Neural crest cell (in vitro differentiated cells): ENCODE measurements at places on chromosomes 12 and 14.

DNA sequence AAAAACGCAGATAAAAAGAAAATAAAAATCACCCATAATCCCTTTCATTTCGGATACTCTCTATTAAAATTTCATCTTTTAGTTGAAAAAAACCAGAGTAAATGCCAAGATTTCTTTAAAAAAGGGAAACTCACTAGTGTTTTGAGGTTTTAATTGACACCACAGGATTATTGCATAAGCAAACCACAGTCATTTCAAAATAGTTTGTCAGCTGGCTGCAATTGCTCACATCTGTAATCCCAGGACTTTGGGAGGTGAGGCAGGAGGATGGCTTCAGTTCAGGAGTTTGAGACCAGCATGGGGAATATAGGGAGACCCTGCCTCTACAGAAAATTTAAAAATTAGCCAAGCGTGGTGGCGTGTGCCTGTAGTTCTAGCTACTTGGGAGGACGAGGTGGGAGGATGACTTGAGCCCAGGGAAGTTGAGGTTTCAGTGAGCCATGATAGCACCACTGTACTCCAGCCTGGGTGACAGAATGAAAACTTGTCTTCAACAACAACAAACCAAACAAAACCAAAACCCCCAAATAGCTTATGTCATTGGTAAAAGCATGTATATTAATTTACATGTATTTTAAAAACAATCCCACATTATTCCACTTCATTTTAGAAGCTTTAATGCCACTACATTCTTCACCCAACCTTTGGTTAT, 48.8 kb downstream of the SYNE2 start:
- no peak for DNase-seq

GRCh38 chr12:99235381-99235780, 412.2 kb upstream of the GARIN6 start:
- DNase-seq: no peak

- DNase-seq: no peak
Measured at GRCh38 chr12:58293308-58293982, 352.1 kb downstream of the ATP23 start.

DNA sequence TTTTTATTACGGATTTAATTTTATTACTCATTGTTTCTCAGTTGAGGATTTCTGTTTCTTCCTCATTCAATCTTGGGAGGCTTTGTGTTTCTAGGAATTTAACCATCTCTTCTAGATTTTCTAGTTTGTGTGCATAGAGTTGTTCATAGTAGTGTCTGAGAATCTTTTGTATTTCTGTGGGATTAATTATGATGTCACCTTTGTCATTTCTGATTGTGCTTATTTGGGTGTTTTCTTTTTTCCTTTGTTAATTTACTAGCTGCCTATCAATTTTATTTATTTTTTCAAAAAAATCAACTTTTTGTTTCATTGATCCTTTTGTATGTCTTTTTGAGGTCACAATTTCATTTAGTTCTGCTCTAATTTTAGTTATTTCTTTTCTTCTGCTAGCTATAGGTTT, 75.9 kb downstream of the IFNG-AS1 start:
- no peak for DNase-seq

GRCh38 chr12:8088574-8088973, 6.5 kb downstream of the NECAP1 start:
- no peak for DNase-seq

- peak; percentile 29 for DNase-seq
Measured at GRCh38 chr12:66409195-66409871, 107.0 kb downstream of the HELB start.

GRCh38 chr12:102396276-102396675, 84.1 kb downstream of the IGF1 start:
- no peak for DNase-seq

- no peak for DNase-seq
Measured at GRCh38 chr12:103973909-103974308, 8.2 kb downstream of the TDG start.

GRCh38 chr12:26244503-26244902, 49.1 kb downstream of the SSPN start:
- no peak for DNase-seq

GRCh38 chr12:68007466-68007865, 18.2 kb downstream of the IFNG-AS1 start:
- DNase-seq: no peak

- no peak for DNase-seq
Measured at GRCh38 chr12:15707516-15708199, 81.5 kb downstream of the EPS8 start.

DNA sequence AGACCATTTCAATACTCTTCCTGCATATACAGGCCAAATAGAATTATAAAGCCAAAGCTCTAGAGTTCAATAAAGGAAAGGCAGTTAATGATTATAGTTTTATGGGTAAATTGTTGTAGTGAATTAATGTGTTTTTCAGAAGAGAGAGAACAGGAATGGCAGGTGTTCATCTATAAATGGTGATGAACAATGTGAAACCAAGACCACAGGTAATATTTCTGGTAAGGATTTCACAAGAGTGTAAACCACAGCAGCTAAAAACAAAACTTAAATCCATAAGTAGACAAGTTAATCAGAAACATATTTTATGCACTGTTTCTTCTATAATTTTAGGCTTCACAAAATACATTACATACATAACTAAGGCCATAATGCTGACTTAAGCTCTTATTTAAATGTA, 204.4 kb downstream of the SYT1 start:
- no peak for DNase-seq

DNA sequence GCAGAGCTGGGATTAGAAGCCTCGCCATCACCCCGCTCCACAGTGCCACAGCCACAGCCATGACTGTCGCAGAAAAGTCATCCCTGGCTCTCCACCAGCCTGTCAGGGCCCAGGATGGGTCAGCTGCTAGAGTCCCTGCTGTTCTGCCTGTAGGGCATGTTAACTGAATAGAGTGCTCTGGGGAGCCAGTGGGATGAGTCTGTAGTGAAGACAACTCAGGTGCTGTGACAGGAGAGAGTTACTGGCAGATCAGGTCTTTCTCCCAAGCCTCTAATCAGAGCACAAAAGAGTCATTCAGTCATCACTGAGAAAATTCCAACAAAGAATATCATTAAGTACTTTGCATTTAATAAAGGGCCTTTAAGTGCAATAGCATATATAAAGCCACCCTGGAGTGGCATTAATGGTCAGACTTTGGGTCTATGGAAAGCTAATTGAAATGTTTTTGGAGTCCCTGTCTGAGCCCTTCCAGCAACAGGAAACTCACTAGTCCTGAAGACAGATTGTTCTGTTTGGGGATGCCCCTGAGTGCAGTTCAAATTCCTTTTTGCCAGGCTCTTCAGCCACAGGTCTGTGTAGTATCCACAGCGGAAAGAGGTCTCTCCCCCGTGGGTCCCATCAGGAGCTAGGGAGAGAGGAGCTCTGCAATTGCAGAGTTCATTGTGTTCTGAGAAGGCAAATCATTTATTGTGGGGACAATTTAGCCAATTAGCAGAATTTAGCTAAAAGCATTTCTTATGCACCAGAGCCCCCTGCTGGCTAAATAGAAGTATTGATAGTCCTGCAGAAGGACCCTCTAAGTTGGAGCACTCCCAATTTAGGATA, 45.2 kb upstream of the C14orf132 start:
- peak; percentile 25 for DNase-seq

DNA sequence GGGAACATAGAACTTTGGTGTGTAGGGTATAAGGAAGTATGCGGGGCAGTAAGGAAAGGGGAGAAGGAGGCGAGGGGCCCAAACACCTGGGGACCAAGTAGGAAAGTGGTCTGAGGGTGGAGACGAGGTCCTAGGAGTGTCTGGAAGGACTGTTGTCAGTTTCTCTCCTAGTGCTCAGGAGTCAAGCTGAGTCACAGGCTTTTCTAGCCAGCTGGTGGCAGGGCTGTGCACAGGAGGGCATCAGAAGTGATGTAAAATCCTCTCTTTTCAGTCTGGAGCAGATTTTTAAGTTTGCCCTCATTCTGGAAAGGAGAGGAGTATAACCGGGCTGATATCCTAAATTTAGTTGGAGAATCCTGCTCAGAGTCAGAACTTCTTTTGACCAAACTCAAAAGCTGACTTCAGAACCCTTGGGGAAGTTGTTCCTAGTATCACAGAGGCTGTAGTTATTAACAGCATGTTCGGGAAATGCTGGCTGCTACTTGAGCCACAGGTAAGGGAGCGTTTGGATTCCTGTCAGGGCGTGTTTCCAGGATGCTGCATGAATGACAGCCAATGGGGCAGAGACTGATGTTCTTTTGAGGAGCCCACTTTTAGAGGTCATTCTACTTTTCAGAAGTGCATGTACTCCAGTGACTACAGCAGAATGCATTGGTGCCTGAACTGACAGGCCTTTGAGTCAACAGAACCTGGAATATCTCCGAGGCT, 19.3 kb downstream of the ZNF664 start:
- no peak for DNase-seq

DNA sequence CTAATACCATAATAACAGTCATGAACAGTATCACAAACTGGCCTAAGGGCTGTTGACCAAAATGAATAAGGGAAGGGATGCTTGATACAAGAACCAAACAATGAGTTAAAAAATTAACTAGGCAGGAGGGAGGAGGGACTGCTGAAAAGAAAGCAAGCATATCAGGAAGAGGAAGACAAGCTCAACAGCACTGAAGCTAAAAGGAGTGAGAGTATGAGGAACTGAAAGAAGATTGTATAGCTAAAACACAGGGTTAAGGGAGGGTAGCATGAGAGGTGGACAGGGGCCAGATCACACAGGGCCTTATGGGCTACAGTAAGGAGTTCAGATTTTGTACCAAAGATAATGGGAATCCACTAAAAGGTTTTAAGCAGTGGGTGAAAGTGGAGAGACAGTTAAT, 34.1 kb downstream of the ITGA7 start:
- no peak for DNase-seq

DNA sequence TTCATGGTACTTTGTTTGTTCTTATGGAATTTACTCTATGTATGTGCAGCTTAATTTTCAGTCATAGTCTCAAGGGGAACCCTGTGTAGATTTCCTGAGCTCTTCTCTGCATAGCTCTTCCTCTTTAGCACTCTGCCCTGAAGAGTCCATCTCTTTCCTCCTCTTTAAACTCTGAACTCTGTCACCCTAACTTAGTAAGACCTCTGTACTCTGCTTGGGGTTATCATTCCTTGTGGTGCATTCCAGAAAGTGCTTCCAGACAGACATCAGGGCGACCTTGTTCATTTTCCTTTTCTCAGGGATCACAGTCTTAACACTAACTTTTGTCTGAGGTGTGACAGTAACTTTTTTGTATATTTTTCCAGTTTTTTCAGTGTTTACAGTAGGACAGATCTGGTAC, 179.3 kb downstream of the RAD51B start:
- no peak for DNase-seq

GRCh38 chr12:67649261-67649569, 670 bp downstream of the DYRK2 start:
- DNase-seq: no peak
